ENCODE measurements at places on chromosomes 3 and 15.

DNA sequence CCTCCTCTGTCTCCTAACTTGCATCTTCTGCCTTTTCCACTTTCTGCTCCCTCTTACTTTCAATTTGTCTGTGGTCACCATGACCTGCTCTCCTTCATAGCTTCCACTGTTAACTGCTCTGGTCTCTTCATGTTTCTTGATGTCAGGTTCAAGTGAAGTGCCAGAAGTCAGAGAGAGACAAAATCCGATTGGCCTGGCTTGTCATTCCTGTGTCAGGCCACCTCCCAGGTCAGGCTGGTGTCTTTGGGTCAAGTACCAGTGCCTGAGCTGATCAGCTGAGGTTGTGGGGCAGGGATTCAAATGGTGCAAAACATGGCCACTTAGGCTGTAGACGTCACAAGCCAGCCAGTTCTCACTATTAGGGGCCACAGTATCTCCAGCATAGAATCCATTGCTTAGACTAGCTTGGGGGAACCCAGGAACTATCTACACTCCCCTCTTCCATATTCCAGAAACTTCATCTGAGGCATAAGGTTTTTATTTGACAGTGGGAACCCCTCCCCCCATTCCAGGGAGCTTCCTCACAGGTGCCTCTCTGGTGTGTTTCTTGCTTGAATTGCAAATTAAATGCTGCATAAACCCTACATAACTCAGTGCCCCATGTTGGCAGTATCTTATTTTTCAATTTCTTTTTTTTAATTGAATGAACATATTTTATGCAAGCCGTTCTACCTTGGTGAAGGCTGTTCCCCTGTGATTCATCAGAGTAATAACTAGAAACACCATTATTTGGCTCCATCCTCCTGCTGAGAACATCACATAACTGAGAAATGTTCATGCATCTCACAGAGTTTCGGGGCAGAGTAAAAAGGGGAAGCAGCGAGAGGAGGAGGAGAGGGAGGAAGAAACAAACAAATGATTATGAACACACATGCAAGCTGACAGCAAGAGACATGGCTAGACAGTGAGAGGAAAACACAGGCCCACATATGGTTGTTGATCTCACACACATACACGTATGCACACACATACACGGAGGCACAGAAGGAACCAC lies 175.8 kb downstream of the TLE3 start:
- DNase-seq = no peak

DNA sequence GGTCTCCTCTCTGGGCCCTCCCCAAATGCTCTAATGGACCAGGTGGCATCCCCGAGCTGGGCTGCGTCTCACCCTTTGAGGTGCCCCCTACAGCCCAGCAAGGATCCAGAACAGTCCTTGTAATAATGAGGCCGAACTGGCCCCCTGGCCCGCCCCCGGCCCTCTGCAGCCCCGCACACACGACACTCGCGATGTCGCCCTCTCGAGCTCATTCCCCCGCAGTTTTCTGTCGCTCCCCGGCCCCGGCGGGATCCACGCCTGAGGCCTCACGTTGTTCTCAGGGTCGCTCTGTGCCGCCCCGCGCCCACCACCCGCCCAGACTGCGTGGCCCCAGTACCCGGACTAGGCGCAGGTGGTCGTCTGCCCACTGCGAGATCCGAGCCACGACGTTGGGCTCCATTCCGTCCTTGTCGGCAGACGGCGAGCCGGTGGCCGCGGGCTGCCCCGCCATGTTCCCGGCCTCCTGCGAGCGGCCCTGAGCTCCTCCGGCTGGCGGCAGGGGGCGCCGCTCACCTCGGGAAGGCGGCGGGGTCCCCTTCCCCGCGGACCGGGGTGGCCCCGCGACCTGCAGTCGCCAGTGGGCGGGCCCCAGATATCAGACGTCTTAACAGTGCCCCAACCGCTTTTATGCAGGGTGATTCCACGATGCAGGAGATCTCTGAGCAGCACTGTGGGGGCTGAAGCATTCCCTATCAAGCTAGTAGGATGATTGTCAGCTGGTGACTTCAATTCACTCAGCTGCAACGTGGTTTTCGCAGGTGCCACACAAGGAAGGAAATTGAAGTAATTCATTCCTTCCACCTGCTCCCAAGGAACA lies at the start of gene C3orf33:
C3orf33 (minus strand) TSS at position 477 of the 817 bp plus-strand sequence; CDS start at position 451, 26 bp downstream.
- peak; percentile 72 for DNase-seq

DNA sequence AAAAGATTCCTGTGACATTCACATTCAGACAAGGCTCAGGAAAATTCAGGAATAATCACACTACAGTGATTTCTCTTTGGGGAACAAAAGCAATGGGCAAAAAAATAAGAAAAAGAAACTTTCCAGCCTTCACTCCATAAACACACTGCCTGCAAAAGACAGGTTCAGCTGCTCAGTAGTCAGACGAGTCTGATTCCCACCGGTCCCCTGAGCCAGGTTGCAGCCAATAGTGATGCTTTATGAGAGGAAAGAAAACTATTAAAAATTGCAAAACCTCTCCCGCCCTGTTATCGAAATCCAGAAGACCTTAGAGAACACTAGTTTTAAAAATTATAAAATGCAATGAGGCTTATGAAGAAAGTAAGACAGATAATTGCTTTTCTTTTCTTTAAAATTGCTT lies 8.5 kb downstream of the PLCH1 start:
- no peak for DNase-seq

DNA sequence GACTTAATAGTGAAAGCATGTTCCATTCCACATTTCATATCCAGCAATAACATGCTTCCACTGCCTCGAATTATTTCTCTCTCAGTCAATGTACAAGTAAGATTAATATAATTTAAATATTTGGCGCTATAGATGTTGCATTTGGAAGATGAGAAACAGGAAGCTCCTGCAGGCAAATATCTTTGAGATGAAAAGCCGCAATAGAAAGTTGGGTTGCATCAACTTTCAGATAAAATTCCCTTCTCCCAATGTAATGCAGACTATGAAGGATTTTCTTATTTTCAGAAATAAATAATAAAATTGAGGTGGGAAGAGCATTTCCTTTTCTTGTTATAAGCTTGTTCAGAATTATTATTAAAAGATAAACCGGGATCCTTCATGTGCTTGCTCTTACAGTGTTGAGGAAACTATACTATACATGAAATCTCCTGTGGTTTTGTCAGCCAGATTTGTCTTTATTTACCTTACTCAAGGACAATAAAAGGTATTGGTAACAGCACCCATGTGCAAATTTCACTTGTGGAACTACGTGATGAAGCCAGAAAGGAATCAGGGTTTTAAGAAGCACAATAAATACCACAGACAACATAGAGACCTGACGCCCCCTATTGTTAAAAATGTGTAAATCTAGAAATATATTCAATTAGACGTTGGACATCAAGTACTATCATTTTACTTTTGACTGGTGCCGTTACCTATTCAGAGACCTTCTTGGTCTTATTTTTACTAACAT lies 307.0 kb downstream of the ARPP21 start:
- no peak for DNase-seq

GRCh38 chr3:140187028-140187427 lies 252.0 kb downstream of the CLSTN2 start:
- no peak for DNase-seq

GRCh38 chr3:126207166-126207565 lies 26.8 kb upstream of the ALDH1L1 start:
- no peak for DNase-seq

DNA sequence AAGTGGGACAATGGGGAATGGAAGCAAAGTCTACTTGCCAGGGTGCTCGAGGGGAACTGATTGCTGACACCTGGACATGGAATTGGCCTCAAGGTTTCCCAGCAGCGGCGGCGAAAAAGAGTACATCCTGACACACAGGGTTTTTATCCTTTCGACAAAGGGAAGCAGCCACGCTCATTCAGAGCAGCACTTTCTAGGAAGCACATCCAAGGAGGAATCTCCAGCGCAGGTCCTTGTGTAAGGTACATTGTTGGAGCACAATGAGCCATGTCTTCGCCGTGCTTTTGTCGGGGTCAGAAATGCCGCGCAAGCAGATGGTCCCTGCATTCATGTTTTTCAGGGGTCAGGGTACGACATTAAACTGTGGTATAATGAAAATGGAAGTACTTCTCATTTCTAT lies 16.8 kb downstream of the CACNA1D start:
- no peak for DNase-seq

DNA sequence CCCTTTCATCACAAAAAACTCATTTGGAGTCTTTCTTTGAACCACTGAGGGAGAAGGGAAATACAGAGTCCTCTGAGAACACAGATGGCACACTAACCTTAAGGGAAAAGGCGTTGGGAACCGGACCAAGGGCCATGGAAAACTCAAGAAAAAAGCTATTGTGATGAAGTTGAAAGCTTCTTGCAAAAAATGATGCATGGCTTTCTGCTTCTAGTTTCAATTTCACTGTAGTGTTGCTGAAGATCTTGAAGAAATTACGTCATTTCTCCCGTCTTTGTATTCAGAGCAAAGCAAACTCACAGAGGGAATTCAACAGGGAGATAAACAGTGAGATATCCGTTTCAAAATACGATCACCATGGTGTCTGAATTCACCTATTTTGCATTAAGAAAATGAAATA lies 642.3 kb upstream of the ADAMTS9 start:
- no peak for DNase-seq

DNA sequence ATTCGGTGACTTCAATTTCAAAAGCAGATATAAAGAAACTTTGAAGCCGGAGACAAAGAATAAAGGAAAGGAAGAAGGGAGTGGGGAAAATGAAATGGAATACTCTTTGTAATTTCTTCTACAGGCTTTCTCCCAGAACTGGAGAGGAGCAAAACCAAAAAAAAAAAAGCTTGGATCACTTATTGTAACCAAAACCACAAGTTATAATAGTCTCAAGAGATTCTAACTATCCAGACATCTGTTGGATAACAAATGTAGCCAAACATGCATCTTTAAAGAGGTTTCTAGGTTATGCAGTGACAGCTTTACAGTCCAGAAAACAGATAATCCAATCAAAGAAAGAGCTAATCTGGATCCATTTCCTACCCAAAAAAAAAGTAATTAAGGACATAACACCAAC lies 36.2 kb downstream of the VGLL3 start:
- no peak for DNase-seq

DNA sequence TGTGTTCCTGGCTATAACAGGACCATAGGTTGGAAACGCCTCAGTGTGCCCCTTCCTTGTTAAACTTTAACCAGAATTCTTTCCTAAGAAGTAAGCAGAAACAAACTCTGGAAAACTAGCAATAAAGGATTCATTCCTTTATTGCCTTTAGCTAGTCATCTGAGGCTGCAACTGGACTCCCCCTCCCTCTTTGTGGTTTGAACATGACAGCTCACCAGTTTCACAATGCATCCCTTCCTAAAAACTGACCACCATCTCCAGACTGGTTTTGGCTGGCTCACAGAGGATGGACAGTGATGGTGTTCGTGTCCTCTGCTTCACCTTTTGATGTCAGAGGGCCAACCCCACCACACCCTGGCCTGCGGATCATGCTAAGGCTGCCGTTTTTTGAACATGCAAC lies 27.9 kb upstream of the TGFBR2 start:
- no peak for DNase-seq

- DNase-seq = no peak
Measured at GRCh38 chr15:80317389-80318182, 65.6 kb upstream of the CTXND1 start.

GRCh38 chr3:189309400-189309975 lies 137.7 kb downstream of the TPRG1 start:
- DNase-seq = no peak

DNA sequence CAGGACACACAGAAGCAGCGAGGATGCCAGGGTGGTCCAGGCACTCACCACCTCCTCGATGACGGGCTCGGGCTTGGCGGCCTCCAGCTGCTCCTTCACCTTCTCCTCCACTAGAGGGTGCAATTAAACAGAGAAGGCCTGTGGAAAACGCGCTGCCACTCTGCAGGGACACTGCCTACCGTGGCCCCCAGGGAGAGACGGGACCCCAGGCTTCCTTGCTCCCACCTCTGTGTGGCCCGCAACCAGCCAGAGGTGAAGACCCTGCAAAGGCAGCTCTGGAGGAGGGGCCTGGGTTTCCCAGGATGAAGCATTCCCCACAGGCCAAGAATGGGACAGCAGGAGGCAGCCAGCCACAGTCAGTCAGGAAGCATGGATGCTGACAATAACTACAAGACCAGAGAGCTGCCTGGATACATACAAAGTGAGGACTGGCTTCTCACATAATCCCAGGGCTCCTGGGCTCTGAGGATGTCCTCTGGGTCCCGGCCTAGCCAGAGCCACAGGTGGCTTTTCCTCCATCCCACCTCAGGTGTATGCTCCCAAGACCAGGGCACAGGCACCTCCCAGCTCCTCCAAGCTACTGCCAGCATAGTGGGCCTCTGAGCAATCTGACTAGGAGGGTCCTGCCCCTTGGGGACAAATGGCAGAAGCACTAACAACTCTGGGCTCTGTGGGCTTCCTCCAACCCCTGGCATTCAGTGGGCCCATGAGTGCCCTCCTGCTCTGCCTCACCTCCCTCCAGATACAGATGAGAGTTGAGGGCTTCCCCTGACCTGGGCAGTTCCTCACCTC lies 46.2 kb downstream of the PTH1R start:
- DNase-seq = no peak

- no peak for DNase-seq
Measured at GRCh38 chr15:67050062-67050461, 15.3 kb upstream of the SMAD3 start.

DNA sequence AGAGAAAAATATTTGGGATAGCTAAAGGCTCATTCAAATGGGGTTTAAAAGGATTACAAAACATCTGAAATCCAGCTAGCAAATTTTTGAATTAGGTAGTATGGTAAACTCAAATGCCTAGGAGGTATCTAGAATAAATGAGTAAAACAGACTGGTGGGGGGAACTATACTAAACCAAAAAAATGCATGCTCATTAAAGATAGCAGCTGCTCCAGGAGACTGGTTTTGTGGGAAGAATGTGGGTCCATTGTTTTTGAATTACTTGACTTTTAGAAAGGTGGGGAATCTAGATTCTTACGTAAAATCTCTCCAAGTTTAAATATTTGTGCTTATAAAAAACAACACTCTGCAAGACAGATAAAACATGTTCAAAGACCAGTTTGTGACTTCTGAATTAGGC lies 73.8 kb downstream of the LEKR1 start:
- DNase-seq = no peak

- no peak for DNase-seq
Measured at GRCh38 chr3:67458408-67458807, 196.0 kb downstream of the SUCLG2 start.

GRCh38 chr15:64877435-64877834 lies 34.3 kb upstream of the ANKDD1A start:
- no peak for DNase-seq

DNA sequence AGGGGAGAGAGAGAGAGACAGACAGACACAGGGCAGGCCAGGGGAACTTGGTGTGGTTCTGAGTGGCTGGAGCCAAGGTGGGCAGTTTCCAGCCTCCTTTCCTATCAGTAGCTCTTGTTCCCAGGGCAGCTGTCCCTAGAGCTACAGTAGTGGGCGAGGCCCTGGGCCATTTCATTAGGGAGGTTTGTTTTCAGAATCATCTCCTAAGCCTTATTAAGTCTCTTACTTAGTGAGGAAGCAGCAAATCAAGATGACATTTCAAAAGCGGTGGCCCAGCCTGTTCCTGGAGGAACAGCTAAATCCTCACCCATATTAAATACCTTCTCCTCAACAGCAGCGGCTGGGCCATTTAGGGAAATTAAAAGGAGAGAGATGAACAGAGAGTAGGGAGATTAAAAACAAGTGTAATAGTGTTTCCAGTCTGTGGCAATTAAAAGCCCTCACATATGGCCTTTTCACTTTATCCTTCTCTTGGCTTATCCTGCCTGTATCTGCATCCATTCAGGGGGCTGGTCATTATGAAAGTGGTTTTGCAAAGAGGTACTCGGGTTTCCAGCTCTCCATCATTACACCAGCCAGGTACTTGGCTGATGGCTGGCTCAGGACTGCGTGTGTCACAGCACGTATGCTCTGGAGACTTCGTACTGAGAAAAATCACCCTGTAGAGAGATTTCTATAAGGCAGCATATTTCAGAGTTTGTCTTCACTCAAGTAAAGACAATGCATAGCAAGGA lies 91.9 kb upstream of the PRR23C start:
- no peak for DNase-seq
